ENCODE measurements at places on chromosomes 6 and 20. TPM values are rescaled to one million over a fixed set of nuclear protein-coding genes. Genes with fewer than 3 reads are reported as not detected.

The DNAAF9 gene
- 16.8 TPM for polyA plus RNA-seq

The PAK5 gene
- not detected for polyA plus RNA-seq

The SLC35D3 gene
- polyA plus RNA-seq, result not detected

- DNase-seq, result no peak
Observed at GRCh38 chr6:24655215-24655614, 9.2 kb upstream of the KIAA0319 start.

DNA sequence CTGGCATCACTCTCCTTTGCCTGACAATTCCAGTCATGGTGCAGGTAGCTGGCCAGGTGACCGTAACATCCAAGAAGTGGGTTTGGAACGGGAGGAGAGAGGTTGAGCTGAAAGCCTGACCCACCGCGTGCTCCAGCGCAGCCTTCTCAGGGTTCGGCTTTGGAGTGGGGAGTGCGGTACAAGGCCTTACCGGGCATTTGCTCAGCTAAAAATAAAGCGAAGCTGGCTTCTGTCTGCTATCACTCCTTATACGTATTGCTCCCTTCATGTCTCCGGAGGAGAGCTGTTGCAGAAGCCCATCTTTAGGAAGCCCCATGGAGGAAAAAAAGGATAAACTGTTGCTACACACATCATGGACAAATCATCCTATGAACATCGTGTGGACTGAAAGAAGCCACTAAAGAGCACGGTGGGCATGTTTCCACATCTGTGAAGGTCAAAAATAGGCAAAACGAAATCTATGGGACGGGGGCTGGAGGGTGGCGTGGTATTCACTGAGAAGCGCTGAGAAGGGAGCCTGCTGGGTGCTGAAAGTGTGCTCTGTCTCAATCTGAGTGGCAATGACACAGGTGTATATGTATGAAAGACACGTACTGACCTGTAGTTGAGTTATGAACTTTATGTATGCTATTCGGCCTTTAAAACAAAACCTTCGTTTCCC lies 57.2 kb upstream of the TAB2 start:
- DNase-seq, result no peak

- no peak for DNase-seq
Observed at GRCh38 chr6:11778036-11778435, 567 bp downstream of the ADTRP start.

DNA sequence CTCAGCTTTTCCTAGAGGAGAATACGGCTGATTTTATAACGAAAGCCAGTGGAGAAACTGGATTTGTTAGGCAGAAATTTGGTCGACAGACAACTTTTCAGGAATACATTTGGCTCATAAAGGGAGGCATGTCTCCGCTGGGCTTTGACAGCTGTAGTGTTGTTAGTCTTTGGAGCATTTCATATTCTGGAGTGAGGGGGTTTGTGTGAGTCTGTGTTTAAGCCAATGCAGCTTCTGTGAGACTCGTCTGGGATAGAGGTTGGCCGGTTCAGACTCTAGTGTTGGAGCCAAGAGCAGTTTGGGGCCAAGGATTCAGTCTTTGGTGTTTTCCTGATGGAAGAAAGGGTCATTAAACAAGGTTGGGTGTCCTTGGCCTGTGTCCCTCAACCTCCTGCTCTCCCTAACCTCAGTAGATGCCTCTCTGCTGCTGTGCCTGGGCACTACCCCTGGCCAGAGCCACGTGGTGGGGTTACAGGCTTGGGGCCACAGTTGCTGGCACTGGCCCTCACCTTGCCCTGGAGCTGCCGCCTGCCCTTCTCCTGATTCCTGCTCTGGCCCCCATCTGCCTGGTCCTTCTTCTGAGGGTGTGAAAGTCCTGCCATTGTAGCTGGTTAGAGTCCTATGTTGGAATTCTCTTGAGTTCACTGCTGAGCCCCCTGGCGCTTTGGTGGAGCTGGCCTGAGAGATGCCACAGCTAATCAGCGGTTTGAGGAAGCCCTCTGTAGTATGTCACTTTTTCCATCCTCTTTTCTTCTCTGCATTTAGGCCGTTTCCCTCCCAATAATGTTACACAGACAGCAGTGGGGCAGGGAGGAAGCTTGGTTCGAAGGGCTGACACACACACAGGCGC lies 6.9 kb downstream of the PTK7 start:
- DNase-seq, result no peak

DNA sequence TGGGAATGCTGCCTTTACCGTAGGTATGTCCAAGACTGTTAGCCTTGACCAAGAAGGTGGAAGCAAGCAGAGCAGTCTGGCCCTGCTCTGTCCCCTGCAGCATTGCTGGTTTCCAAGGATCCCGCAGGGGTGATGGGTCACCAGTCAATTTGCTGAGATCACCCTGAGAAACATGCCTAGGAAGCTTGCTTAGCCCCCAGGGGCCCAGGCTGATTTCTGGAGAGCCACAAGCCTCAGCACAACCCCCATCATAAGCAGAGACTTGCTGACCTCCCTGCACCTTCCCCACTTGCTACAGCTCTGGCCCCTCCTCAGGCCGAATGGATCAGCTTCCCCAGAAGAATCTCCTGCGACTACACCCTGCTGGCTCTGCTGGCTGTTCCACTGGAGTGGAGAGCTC lies 21.5 kb downstream of the ARHGAP40 start:
- DNase-seq, result no peak

DNA sequence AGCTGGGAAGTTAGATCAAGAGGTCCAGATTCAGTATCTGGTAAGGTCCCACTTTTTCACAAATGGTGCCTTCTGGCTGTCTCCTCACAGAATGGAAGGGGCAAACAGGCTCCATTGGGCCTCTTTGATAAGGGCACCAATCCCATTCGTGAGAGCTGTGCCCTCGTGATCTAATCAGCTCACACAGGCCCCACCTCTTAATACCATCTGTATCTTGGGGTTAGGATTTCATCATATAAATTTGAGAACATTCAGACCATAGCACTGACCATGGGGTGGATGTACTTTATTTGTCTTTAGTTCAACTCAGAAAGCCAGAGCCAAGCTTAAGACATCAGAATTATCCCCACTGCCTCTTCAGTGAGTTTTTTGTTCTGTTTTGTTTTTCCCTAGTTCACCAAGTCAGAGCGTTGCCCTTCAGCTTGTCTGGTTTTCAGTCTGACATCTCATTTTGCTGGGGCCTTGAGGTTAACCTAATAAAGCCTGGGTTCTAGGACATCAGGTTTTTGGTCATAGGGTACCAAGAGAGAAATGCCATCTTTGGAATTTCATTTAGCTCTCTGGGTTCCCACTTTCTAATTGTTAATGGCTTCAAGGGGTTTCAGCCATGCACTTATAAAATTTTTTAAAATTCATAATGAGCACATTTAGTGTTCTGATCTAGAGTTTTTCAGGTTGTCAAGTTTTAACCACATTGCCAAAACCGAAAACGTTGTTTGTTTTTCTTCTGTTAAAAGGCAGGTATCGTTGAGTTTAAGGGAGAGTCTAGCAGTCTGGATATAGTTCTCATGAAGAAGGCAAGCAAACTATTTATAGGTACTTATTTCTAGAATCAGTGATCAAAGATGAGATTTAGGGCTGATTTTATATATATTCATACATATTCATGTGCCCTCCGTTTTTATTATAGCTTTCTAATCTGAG lies 19.0 kb downstream of the SENP6 start:
- DNase-seq, result no peak

Data from heart left ventricle (tissue), 16 donors.